ENCODE measurements at places on chromosomes 16 and 17.

- no peak for DNase-seq
Measured at GRCh38 chr17:17414341-17414805, 62.4 kb upstream of the MED9 start.

DNA sequence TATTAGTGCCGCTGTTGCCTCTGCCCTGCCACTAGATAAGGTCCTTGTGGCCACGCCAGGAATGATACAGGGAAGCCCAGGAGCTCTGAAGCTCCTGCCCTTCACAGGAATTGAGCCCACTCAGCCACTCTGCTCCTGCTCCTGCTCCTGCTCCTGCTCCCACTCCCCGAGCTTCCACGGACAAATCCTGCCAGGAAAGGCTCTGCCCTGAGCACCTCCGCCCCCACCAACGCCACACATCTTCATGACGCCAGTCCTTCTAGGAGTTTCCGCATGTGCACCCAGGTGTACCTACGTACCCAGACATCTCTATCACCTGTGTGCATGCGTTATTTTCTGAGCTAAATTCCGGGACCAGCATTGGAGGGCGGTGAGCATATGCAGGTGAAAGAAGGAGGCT lies 369.1 kb downstream of the C16orf95 start:
- no peak for DNase-seq

GRCh38 chr16:50981951-50982350 lies 169.1 kb downstream of the SALL1 start:
- DNase-seq, result no peak

- DNase-seq, result no peak
Measured at GRCh38 chr16:85332175-85332574, 219.9 kb upstream of the CIBAR2 start.

- no peak for DNase-seq
Measured at GRCh38 chr17:78708510-78708973, 73.5 kb downstream of the CYTH1 start.

- DNase-seq, result no peak
Measured at GRCh38 chr16:72430121-72430520, 258.2 kb upstream of the PMFBP1 start.

DNA sequence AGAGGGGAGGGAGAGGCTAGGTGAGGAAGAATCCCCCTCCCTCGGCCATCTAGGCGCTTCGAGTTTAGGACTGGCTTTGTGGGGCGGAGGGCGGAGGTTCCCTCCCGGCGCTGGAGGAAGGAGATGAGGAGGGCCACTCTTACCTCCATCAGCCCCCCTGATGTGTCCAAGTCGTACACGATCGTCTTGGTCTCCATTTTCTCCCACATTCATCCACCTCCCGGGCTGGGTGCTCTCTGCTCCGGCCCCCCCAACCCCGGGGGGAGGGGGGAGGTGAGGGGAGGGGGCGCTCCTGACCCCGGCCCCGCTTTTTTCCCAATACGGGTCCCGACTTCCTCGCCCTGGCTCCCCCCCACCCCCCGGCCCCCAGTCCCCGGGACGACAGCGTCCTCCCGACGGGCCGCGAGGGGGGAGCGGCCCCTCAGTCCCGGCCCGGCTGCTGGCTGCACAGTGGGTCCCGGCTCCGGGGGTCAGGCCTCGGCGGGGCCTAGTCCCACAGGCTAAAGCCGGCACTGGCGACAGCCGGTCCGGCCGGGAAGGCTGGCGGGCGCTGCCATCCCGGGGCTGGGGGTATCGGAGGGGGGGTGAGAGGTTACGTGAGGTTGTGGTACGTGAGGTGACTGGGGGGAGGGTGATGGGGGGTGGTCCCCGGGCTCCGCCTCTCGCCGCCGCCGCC lies 428 bp downstream of the PHF12 start:
- DNase-seq, result no peak

- DNase-seq, result no peak
Measured at GRCh38 chr16:74729783-74730683, 29.4 kb upstream of the MLKL start.
